Effector CD4-positive, alpha-beta T cell (primary cell): ENCODE measurements at places on chromosomes 2 and 18.

GRCh38 chr2:127254386-127254981, 34.4 kb upstream of the CYP27C1 start:
- DNase-seq: no peak

DNA sequence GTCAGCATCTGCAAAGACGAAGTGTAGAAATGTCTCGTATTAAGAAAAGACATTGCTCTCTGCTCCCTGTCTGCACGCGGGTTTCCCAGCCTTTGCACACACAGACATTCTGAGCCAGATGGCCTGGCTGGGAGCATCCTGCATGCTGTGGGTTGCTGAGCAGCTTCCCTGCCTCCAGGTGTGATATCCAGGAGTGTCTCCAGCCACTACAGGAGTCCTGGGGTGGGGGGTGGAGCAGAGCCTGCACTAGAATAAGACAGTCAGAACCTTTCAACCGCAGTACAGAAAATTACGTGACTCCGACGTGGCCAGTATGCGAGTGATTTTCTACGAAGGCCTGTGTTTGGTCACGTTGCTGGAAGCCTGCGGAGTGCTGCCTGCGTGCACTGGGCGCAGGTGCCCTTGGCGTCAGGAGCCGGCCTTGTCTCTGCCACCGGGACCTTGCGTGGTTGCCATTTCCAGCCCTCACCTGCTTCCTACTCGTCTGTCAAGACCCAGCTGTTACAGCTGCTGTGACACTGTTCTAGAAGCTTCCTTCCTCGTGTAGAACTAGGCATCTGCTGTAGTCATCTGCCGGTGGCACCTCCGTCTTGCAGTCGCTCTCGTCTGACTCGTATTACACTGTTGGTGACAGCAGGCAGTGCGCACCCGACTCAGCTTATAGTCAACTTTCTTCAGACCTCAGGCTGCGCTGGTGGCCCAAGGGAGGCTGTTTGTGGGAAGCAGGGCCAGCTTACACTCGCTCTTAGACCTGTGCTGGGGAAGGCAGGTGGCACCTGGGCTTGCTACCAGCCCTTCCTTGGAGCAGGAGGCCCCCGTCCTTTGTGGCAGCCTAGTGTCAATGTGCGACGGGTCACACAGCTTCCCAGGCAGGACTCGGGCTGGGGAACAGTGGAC, 11.2 kb downstream of the CTDP1 start:
- no peak for DNase-seq

GRCh38 chr18:3103576-3103975, 90.6 kb upstream of the LPIN2 start:
- DNase-seq: no peak

DNA sequence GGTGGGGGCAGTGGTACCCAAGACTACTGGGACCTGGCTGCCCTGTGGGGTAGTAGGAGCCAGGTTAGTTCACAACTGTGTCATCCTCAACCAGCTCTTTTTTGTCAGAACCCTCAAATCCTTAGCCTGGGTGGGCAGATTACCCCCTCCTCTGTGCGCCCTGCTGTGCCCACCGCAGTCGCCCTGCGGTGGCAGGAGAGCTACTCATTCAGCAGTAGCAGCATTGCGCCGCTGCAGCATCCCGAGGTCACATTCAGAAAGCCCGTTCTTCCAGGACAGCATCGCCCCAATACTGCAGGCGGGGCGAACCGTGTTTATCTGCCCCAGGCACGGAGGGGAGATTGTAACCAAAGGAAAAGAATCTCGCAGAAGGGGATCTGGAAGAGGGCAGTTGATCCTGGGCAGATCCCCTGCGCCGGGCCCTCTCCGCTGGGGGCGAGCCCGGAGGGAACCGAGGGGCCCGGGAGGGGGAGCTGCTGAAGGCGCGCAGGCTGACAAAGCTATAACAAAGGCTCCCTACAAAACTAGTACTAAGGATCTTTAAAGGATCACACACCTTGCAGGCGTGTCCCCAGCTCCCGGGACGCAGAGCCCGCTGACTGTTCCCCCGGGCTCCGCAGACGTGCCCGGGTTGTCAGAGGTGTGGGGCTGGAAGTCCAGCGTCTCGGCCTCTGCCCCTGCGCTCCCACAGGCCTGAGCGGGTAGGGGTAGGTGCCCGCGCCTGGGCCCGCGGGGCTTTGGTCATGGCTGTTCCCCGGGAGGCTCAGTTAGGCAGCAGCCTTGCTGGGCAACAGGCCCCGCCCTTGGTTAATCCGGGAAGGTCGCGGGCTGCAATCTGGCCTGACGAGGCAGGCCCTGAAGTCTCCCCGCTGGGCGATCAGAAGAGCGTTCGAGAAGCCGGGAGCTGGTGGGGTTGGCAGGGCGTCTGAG, 13.2 kb downstream of the POU3F3 start:
- DNase-seq: no peak

GRCh38 chr2:55140316-55141219, 90.3 kb upstream of the RTN4 start:
- no peak for DNase-seq

DNA sequence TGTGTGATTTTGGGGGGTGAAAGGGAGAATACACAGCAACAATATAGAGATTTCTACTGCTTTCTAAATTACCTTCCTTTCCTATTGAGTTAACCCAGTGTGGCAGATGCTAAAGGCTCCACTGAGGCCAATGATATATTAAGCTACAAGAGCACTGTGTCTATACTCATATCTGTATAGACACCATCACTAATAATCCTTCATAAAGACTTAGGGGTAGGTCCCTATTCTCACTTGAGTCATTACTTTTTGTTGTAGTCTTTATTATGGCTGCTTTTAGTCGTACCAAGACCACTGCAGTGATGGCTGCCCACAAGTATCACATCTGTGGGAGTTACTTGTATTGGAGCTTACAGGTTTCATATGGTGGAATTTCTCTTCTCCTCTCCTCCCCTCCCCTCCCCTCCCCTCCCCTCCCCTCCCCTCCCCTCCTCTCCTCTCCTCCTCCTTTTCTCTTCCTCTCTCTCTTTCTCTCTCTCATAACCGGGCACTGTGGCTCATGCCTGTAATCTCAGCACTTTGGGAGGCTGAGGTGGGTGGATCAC, 637.6 kb downstream of the ADCYAP1 start:
- DNase-seq: no peak

DNA sequence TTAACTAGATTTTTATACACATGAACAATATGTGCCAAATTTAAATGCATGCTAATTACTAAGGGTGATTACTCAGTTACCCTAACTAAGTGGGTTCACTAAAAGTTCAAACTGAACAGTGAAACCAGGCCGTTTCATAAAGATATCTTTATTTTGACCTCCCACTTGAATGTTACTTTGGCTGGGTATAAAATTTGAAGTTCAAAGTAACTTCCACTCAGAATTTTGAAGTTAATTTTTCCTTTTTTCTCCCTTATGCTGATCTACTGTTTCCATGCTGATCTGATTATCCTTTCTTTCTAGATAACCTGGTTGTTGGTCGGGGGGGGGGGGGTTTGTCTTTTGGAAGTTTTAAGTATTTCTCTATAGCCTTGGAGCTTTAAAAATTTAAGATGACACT, 25.5 kb upstream of the MAP4K4 start:
- no peak for DNase-seq

GRCh38 chr18:63514888-63515678, 27.1 kb upstream of the SERPINB12 start:
- no peak for DNase-seq

- no peak for DNase-seq
These were observed 84.1 kb downstream of the CTIF start for GRCh38 chr18:48622911-48623431.

GRCh38 chr2:60559880-60560279, 6.4 kb upstream of the BCL11A start:
- DNase-seq: no peak

DNA sequence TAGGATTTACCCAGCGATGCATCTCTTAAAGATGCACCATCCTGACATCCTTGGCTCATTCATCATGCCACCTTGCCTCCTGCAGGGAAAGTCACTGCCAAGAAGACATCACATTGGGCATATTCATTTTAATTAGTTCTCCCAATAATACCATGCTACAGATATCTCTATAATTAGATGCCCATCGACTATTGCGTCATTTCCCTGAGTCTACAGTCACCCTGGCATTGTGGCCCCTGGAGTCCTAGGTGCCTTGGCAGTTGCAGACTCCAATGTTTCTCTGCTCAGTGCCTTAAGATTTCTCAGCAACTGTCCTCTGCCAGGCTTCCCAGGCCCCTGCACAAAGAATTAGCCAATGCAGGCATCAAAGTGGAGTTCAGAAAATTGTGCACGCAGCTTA, 32.6 kb downstream of the RDH14 start:
- DNase-seq: no peak

- DNase-seq: no peak
These were observed 28.0 kb upstream of the NPAS2 start for GRCh38 chr2:100791936-100792308.

GRCh38 chr2:229980431-229981184, 58.3 kb downstream of the FBXO36 start:
- DNase-seq: no peak

- no peak for DNase-seq
These were observed 38.7 kb downstream of the MCFD2 start for GRCh38 chr2:46876741-46877384.

DNA sequence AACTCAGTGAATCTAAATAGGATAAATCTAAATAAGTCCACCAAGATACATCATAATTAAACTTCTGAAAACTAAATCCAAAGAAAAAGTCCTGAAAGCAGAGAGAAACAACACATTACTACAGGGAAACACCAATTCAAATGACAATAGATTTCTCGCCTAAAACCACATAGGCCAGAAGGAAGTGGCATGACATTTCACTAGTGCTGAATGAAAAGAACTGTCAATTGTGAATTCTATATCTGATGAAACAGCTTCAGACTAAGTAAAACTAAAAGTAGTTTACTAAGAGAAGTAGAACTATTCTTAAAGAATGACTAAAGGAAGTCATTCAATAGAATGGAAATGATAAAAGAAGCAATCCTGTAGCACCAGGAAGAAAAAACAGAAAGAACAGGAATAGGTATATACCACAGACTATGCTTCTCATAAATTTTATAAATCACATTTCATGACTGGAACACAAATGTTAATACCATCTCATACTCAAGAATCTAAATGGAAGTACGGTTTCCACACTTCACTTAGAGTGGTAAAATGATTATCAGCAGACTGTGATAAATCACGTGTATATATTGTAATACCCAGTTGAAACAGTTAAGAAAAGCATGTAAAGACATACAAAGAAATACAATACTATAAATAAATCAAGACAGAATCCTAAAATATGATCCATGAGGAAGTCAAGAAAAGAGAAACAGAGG, 46.4 kb downstream of the ASXL2 start:
- no peak for DNase-seq

- no peak for DNase-seq
These were observed 11.5 kb downstream of the GEN1 start for GRCh38 chr2:17765398-17765797.

DNA sequence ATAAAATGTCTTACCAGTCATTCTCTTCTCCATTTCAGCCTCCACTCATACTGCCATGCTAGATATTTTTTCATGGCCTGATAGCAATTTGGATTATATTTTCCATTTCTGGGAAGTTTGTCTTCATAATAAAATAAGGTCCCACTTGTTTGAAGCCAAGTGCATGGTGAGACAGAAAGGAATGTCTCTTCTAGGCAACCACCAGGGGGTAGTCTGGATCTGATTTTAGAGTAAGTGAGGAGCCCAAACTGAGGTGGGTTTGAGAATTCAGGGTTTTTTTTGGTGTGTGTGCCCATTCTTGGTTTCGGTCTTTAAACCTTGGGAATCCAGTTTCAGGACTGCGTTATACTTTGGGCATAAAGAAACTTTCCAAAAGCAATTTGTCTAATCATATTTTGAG, 315.5 kb downstream of the RPRM start:
- DNase-seq: no peak

DNA sequence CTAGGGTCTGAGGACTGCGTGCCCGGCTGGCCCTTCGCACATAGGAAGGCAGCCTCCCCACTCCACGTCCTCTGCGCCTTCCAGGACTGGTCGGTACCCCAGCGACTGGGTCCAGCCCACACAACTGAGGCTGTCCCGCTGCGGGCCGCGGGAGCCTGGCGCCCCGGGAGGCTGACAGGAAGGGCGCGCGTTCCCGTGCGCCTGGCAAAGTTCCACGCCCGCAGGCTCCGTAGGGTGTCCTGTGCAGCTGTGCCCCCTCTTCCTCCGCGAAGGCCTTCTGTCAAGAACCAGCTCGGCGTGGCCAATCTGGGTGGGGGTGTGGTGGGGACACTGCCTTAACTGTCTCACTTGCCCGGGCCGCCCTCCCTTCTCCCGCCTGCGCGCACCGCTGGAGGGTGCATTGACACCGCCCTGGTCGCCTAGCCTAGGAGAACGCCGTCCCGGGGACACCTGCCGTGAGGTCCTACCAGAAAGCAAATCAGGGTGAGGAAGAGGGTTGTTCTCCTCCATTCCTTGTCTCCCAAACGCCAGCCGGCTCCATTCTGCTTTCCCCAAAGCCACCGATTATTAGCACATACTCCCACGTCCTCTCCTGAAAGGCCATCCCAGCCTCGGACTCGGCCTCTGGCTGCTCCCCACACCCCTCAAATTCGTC, 618 bp upstream of the LYPD1 start:
- DNase-seq: no peak

GRCh38 chr2:160241251-160242137, 41.4 kb upstream of the ITGB6 start:
- DNase-seq: no peak
